ENCODE measurements at places on chromosomes 7 and 10.

GRCh38 chr10:107790271-107790670 is 625.8 kb upstream of the SORCS1 start:
- DNase-seq: no peak

DNA sequence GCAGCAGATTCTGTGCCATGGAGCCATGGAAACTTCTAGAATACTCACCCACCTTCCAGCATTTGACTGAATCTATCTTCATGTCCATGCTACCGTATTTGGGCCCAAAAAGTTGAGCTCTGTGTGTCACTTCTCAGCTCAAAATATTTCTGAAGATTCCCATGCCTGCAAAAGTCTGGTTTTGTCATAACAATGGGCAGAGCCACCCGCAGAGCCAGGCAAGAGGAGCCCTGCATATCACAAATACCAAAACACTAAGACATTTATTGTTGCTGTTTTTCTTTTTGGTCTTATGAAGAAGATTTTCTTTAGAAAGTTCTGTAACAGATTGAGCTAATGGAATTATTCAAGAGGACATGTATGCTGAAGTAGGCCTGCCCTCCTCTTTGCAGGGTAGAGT is 68.1 kb downstream of the PRTFDC1 start:
- DNase-seq: no peak

- no peak for DNase-seq
Observed at GRCh38 chr10:13801156-13801906, 214.6 kb downstream of the PRPF18 start.

DNA sequence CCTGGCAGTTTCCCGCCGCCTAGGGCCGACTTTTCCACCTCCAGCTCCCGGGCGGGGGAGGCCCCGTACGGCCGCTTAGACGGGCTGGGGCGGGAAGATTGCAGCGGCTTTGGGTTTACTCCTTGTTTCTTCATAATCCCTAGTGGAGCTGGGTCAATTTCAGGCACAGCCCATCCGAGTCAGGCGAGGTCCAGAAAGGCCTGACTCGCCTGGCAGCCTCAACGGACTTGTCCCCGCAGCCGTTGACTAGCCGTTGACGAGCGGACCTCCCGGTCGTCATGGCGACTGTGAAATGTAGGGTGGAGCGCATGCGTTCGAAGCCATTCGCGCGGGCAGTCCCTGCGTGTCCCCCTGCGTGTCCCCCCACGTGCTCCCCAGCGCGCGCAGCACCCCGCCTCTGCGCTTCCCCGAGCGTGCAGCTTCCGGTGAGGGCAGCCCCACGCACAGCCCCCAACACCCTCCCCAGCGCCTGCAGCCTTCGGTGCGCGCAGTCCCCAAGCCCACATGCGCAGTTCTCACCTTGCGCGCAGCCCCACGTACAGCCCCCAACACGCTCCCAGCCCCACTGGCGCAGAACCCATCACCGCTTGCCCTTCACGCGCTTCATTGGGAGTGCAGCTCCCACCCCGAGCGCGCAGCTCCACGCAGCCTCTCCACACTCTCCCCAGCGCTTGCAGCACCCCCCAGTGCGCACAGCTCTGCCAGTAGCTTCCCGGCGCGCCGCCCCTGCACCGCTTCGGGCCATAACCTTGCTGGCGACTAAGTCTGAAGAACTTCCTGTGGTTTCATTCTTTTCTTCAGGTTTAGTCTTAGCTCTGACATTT is 67.8 kb downstream of the TBX20 start:
- no peak for DNase-seq

GRCh38 chr10:119871881-119872609 is 598 bp downstream of the MCMBP start:
- peak; percentile 49 for DNase-seq

GRCh38 chr10:94465684-94466083 is 63.3 kb downstream of the TBC1D12 start:
- DNase-seq: no peak

GRCh38 chr10:69721690-69722310 is 79.9 kb upstream of the COL13A1 start:
- no peak for DNase-seq

DNA sequence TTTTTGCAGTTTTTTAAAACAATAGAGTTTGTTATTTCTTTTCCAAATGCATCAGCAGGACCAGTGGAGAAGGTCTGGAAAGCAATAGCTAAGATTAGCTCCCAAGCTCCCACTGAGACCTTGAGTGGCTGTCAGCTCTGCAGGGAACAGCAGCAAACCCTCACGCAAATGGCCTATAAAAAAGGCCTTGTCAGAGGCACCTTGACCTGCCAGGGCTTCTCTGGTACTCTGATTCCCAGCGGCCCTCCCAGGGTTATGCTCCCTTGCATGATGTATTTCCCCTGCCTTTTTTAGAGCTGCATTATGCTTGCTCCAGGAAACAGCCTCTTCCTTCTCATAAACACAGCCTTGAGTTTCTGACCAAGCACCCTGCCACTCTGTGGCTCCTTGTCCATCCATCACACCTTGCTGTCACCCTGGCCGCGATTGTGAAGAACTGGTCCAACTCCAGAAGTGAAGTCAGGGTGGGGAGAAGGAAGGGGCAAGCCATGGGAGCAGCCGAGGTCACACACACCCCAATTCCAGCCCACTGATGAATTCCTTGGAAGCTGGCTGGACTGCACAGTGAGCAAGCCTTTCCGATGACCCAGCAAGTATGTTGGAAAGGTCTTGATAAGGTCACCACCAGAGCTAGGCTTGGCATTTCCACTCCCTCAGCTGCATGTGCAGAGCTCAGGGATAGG is 35.3 kb upstream of the NKX2-3 start:
- no peak for DNase-seq

GRCh38 chr10:37495415-37495814 is 362.0 kb downstream of the ZNF248 start:
- no peak for DNase-seq

- DNase-seq: no peak
Observed at GRCh38 chr7:115462301-115463015, 540.6 kb downstream of the MDFIC start.

- DNase-seq: no peak
Observed at GRCh38 chr7:155709453-155709852, 65.0 kb downstream of the RBM33 start.

DNA sequence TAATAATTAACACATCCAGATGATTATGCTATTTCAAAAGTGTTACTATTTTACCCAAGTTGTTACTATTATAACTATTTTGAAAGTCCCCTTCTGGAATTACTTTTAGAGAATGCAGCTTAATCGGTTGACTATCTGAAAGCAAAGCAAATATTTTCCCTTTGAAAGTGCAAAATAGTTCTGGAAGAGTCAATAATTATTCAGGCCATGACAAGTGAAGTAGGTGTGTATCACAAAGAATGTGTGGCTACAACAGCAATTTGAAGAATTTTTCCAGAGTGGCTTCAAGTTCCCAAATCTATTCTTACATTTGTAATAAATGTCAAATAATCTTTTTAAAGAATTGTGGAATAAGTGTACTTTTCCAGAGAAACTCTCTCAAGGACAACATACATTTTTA is 42.8 kb downstream of the RNLS start:
- no peak for DNase-seq

DNA sequence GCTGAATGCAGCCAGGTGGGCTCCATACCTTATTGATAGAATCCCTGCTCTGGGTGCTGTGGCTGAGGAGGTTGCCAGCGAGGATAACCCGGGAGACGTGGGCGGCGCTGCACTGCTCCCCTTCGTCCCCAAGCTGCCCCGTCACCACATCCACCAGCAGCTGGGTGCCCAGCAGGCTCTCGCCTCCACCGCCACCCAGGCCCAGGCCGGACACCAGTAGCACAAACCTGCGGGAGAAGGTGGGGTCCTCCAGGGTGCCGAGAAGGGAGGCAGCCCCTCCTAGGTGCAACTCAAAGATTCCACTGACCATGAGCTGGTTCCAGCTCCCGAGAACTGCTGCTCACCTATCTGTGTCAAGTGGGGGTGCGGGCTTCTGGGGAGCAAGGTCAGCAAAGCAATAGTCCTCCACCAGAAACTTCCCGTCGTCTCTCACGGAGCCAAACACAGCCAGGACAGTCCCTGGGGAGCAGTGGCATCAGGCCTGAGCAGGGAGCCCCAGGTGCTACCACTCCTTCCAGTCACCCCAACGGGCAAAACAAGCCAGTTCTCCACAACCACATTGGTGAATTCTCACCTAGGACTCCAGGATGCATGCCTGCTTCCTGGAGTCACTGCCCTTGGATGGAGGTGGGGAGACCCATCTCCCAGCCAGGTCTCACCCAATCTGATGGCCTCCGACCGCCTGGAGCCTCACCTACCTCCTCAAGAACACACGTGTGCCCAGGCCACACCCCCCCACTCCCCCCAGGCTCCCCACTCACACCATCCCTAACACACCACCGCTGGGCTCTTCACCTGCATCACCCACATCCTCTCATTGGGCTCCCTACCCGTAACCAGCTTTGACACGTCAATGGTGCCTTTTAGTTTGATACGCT is 6.3 kb downstream of the POLD2 start:
- no peak for DNase-seq

DNA sequence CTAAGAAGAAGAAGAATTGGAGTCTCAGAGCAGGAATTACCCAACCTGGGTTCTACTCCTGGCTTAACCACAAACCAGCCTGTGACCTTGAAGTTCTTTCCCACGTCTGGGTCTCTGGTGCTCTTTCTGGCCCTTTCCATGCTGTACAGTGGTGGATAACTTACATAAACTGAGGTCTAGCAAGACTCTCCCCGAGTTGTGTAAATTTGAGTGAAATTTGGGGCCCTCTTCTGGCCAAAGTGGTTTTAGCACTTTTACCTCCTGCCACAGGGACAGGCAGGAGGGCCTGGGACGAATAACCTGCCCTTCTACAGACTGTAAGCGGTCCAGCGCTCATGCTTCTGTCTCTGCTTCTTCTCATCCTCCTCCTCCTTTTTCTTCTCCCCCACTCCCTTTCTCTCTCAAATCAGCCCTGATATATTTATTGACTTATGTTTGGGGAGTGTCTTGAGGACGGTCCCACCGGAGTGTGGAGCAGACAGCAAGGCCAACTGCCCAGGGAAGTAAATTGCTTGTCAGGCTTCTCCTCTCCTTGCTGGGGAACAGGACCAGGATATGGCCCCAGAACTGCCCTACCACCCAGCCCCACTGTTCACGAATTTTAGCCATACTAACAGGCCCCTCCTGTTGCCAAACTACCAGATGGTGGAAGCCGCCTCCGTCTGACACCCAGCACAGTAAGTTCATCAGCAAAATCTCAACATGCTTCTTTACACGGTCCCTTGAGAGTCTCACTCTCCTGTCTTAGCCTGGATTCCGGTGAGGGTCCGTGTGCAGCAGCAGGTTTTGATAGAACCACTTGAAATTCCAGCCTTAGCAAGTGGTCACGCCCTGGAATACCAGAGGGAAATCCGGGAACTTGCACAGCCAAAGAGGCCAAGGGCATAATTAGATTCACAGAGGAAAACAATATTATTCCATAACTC is 4.0 kb upstream of the SH3PXD2A start:
- peak; percentile 28 for DNase-seq

- DNase-seq: no peak
Observed at GRCh38 chr7:104074529-104074928, 85.1 kb upstream of the RELN start.

- DNase-seq: no peak
Observed at GRCh38 chr10:120803972-120804371, 47.2 kb upstream of the WDR11 start.

- no peak for DNase-seq
Observed at GRCh38 chr10:4888236-4888635, 62.2 kb downstream of the AKR1E2 start.

- DNase-seq: no peak
Observed at GRCh38 chr10:110215286-110216170, 8.1 kb downstream of the MXI1 start.

- peak; percentile 22 for DNase-seq
Observed at GRCh38 chr10:102643336-102644065, 778 bp upstream of the TRIM8 start.

DNA sequence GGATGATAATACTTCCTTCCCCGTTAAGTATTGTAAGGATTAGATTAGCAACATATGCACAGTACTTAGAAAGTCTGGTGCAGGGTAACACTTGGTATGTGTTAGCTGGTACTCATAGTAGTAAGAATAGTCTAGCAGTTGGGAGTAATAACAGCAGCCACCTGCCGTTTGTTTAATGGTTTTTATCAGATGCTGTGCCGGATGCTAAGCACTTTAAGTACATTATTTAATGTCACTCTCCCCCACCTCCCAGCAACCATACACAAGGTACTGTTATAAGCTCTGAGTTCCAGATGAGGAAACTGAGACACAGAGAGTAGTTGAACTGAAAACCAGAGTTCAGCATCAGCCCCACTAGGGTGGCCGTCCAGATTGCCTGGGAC is 60.1 kb downstream of the ZMIZ1 start:
- DNase-seq: no peak

DNA sequence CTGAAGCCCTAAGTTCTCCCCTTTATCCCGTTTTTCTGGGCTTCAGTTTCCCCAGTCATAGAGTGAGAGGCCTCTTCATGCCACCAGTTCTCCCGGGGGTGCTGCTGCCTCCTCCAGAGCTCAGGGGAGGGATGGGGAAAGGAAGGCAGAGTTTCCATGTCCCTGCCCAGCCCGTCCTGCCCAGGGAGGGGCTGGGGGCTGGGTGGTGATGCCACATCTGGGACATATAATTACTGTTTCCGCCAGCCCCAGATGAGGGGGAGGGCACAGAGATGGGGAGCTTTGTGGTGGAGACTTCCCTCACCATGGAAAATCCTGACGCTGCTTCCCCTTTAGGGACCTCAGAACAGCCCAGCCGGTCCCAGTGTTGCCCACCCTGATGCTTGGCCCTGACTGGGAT is 4.1 kb downstream of the AQP1 start:
- DNase-seq: no peak

DNA sequence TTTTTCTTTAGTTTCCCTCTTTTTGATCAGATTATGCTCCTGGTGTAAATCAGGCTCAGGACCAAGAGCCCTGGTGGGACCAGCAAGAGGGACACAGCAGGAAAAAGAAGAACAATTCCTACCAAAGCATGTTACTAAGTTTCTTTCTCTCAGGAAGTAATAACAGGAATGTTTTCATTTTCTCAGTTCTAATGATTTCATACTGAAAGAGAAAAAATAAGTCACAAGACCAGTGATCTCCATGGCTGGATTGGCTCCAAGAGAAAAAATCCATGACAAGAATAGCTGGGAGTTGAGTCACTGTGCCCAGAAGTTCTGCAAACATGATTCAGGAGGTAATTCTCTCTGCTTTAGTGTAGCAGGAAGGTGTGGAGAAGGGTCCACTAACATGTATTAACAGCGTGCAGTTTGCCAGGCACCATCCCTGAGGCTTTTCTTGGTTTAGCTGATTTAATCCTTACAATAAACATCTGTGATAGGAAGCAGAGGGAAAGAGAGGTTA is 23.8 kb upstream of the IFIT2 start:
- DNase-seq: no peak

DNA sequence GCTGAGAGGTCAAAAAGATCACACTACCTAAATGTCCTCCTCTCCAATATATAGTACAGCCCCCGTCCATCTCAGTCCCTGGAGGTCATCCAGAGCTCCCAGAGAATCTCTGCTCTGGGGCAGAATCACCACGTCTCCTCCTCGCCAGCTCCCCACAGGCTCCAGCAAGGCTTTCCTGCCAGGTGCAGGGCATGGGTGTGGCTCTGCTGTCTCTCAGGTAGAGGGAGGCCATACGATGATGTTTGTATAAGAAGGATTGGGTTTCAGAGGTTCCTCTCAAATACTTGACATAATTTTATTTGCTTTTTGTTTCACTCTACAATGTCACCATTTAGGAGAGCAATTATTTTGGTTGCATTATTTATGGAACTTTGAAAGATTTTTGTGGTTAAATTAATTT is 98.3 kb upstream of the PRSS58 start:
- DNase-seq: no peak

GRCh38 chr7:27423290-27423689 is 180.7 kb downstream of the EVX1 start:
- no peak for DNase-seq

GRCh38 chr7:18520450-18521235 is 25.1 kb downstream of the HDAC9 start:
- DNase-seq: no peak

- no peak for DNase-seq
Observed at GRCh38 chr10:5904227-5904626, 14.2 kb downstream of the FBH1 start.
